Immature natural killer cell (primary cell): ENCODE measurements at places on chromosomes 12 and 14.

DNA sequence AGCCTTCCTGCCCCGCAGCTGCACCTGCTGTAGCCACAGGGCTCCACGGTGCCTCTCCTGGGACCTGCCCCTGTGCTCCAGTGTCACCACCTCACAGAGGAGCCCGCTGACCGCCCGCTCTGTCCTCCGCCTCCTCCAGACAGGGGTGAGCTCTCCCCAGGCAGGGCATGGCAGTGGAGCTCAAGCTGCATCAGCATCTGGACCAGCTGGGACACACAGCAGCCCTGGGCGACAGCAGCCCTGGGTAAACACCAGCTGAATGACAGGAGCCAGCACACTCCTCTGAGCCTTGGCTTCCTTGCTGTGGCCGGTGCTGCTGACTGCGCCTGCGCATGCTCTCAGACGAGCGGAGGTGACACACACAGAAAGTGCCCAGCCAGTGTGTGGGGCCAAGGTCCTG, 22.0 kb downstream of the CHGA start:
- no peak for DNase-seq

DNA sequence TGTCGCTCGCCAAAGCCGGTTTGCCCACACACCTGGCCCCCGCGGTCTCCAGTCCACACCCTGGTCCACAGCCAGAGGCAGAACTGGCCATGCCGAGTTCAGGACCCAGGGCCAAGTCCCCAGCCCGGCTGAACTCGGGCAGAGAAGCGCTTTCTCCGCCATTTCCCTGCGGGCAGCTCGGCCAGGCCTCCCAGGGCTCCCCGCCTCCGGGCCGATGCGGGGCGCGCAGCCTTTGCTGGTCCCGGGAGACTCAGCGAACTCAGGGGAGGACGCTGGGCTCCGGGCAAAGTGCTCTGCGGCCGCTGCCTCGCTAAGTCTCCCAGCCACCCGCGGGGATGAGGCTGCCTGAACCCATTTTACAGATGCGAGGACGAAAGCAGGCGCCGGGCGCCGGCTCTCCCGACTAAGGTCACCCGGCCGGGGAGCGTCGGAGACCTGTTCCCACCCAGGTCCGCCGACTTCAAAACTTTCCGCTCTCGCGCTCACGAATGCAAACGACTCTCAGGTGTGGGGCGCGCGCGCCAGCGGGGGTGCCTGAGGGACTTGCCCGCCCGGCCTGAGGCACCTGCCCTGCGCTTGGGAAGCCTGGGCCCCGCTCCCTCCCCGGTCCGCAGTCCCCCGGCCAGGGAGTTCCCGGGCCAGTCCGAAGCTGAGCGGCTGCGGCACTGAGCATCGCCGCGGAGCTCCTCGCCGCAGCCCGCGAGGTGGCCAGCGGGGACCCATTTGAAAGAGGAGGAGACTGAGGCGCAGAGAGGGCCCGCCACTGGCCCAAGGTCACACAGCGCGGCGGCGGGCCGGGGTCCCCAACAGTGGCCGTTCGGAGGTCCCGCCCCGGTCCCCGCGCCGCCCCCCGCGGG, 627 bp downstream of the TESC start:
- DNase-seq = peak; percentile 29

- DNase-seq = no peak
These were observed 1.6 kb downstream of the ABCB9 start for GRCh38 chr12:122964439-122965257.

DNA sequence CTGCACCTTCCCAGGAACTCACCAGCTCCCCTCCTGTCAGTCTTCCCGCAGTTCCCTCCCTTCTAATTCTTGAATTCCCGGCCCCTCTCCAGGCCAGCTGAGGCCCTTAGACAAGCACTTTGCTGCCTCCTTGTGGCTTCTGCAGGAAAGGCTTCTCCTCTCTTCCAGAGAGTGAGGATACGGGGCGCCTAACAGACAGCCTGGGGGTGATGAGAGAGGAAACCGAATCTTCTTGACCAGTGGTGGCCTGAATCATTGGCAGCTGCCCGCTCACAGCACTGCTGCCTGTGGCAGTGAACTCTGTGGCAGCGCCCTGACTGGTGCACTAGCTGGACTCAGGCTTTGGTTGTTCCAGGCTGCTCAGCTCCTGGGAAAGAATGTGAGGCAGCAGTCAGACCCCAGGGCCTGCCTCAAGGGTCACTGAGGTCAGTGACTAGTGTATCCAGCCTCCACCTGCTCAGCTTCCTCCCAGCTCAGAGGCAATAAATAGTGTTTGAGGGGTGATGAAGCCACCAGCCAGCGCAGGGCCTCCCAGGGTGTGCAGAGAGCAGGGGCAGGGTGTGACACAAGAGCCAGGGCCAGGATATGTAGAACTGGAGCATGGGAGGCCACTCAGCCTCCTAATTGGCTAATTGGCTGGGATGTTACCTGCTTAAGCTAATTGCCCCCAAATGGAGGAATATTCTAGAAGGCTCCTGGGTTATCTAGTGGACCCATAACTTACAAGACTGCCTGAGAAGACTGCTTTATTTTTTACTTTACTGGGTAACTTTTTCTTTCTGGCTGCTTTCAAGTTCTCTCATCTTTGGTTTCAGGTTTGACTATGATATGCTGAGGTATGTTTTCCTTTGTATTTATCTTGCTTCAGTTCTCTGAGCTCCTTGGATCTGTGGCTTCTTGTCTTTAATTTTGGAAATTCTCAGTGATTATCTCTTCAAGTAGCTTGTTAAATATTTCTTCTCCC, 12.9 kb upstream of the MCRS1 start:
- DNase-seq = peak; percentile 33

DNA sequence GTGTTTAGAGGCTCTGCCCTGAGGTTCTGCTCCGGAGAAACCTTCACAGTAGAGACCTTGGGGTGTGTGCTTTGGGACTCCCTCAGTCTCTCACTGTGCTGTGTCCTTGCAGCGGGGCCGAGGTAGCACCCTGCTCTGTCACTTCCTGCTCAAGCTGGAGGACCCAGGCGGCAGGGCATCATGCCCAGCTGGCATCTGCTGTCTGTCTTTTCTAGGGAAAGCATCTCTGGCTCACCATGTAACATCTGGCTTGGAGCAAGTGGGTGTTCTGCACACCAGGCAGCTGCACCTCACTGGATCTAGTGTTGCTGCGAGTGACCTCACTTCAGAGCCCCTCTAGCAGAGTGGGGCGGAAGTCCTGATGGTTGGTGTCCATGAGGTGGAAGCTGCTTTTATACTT, 124.5 kb downstream of the ESRRB start:
- no peak for DNase-seq

DNA sequence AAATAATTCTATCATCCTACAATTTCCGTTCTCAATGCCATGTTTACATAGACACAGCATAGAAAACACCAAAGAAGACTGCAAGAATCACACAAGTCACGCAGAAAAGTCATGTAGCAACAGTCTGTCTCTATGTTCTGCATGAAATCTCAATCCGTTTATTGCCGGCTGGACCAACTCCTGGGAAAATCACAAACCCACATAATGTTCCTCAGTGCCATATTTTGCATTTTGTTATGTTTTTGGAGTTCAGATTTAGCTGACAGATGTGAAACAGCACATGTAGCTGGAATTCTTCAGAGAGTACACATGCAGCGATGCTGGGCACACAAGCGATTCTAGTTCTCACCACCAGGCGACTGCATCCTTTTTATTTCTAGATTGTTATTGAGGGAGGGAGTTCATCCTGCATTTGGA, 193.1 kb downstream of the APAF1 start:
- no peak for DNase-seq

DNA sequence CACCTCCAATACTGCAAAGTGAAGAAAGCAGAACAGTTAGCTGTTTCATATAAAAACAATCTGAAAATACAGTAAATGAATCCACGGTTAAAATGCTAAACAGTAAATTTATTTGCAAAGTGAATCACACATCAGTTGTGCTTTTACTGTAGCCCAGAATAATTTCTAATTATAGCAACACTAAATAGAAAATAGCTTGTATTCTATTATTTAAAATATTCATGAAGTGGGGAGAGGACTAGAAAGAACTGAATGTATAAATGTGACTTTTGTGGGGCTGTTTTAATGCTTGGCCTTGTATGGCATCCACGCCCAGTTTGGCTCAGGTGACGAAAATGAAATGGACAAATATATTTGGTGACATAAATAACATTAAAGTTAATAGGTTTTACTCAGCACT, 148.2 kb downstream of the ATP23 start:
- DNase-seq = no peak

DNA sequence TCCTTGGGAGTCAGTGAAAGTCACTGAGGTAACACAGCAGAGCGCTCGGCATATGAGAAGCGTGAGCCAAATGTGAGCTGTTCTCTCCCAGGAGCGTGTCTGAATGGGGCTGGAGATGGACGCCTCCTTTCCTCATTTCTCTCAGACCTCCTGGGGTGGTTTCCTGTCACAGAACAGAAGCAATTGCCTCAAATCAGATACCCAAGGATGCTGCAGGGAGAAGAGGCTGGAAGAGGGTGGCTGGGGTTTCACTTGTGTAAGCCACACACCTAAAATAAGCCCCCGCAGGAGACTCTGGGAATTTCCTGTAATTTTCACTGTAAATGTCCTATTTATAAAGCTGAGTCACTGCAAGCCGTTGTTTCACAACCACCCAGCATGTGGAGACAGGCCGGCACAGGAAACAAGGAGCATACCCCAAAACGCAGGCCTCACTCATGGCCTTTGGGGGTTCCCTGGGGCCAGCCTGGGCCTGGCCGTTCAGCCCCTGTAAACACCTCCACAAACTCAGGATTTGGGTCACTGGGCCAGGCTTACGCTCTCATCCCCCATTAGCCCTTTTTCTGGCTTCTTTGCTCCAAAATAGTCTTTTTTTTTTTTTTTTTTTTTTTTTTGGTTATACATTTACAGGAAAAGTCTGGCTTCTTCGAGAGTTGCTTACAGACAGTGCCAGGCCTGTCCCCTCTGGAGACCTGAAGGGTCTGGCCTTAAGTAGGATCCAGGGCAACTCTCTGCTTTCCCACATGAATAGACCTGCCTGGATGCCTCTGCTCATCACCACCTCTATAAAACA, 55.3 kb downstream of the VCPKMT start:
- DNase-seq = peak; percentile 45

DNA sequence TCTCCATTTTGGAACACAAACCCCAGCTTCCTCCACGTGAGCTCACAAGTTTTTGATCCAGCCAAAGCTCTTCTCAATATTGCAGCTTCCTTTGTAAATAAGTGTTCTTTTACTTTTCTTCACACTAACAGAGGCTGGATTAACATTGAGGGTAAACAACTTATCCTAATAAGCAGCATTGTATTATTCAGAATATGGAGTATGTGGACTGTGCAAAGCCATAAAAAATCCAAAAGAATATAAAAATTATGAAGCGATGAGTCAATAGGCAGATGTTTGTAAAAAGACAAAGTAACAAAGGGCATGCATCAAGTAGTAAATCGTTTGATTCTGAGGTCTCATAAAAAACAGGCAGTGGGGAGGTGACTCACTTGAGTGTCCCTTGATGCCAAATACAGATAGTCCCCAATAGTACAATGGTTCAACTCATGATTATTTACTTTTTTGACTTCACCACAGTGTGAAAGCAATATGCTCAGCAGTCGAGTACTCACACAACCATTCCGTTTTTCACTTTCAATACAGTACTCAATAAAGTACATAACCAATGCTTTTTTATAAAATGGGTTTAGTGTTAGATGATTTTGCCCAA, 23.1 kb upstream of the KCNK10 start:
- no peak for DNase-seq

GRCh38 chr12:78095623-78096022, 264.9 kb downstream of the NAV3 start:
- DNase-seq = no peak

DNA sequence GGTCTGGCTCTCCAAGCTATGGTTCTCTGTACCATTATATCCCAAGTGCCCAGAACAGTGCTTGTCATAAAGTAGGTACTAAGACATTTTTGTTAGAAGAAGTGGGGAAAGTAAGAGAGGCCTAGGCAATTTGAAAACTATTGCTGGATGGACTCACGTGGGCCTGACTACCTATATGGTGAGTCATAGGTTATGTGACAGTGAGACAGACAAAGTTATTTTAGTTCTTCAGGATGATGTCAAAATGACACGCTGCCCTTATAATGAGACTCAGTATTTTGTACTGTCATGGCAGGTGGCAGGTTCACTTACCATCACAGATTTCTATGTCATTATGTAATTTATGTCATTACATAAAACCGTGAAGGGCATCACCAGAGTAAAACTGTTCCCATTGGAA, 53.1 kb downstream of the PARP11 start:
- DNase-seq = no peak

- DNase-seq = peak; percentile 7
These were observed 457 bp downstream of the SOCS2 start for GRCh38 chr12:93572712-93573551.

DNA sequence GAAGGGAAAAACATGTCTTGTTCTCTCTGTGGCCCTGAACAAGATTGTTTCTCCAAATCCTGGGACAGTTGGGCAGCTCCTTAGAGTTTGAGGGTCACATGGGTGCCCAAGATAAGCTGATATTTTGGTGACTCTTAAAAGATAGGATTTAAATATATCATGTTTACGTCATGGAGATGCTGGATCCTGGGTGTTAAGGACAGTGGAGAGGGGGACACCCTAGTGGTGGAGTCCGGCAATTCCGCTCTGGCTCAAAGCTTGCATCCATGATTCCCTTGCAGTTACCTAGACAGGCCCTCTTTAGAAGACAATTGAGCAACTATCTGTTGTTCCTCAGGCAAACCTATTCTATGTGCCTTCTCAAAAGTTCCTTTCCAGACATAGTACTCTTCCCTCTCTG, 101.8 kb downstream of the CMKLR1 start:
- no peak for DNase-seq

GRCh38 chr12:31589904-31590641, 863 bp downstream of the DENND5B start:
- peak; percentile 20 for DNase-seq

DNA sequence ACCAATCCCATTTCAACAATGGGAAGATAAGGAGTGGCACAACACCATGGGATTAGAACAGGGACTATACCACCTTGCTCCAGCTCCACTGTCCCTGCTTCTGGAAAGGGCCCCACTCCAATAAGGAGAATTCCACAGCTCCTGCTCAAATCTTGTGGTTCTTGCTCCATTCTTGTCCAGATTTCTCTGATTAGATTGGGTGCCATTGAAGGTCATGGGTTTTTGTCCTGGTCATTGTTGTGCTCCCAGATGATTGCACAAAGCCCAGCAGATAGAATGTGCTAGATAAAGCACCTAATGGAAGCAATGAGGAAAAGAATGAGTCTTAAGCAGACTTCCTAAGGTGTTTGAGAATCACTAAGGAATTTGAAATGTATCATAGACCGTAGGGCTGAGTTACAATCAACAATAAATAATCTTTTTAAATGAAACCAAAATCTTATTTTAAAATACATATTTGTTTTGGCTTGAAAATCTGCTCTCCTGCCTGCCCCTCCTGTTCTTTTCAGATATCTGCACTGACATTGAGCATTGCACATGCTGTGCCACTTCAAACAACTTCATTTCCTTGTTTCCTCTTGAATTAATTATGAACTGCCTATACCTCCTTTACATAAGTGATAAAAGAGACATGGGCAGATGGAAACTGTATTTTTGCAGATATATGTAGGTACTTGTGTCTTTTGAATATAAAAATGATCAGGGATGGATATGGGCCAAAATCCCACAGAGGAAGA, 115.9 kb downstream of the FGD4 start:
- no peak for DNase-seq

GRCh38 chr12:130671556-130671955, 44.5 kb downstream of the RIMBP2 start:
- DNase-seq = no peak

- DNase-seq = no peak
These were observed 6.4 kb upstream of the TTC8 start for GRCh38 chr14:88818018-88818417.
